ENCODE measurements at places on chromosomes 7 and 10.

DNA sequence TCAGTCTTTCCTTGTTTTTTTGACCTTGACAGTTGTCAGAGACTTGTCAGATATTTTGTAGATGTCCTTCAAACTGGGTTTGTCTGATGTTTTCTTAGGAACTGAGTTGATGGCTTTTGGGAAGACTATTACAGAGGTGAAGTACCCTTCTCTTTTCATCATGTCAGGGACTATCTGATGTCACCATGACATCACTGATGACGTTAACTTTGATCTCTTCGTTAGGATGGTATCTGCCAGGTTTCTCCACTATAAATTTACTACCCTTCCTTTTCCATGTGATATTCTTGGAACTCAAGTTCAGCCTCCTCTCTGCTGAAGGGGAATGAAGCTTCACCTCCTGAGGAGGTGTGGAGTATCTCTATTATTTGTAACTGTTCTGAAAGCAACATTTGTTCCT lies 78.5 kb downstream of the SUGCT start:
- DNase-seq, result no peak

DNA sequence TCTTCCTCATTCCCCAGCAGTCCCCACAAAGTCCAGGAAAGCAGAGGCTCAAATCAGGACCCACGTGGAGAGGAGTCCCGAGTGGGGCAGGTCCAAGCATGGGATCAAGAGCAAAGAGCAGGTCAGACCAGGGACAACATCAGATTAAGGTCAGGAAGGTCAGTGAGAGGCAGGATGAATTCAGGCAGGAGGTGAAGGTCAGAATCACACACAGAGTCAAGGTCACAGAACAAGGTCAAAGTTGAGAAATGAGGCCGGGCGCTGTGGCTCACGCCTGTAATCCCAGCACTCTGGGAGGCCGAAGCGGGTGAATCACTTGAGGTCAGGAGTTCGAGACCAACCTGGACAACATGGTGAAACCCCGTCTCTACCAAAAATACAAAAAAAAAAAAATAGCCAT lies 2.3 kb downstream of the MYL10 start:
- no peak for DNase-seq

GRCh38 chr7:50349399-50349798 lies 44.9 kb downstream of the IKZF1 start:
- DNase-seq, result no peak

DNA sequence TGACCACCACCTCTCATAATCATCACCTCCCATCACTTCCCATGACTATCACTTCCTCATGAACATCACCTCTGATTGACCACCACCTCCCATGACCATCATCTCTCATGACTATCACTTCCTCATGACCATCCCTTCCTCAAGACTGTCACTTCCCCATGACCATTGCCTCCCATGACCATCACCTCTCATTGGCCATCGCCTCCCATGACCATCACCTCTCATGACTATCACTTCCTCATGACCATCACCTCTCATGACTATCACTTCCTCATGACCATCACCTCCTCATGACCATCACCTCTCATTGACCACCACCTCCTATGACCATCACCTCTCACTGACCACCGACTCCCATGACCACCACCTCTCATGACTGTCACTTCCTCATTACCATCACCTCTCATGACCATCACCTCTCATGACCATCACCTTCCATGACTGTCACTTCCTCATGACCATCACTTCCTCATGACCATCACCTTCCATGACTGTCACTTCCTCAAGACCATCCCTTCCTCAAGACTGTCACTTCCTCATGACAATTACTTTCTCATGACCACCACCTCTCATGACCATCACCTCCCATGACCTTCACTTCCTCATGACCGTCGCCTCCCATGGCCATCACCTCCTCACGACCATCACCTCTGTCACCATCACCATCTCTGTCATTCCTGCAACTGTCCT lies 51.6 kb downstream of the PDGFA start:
- DNase-seq, result no peak

DNA sequence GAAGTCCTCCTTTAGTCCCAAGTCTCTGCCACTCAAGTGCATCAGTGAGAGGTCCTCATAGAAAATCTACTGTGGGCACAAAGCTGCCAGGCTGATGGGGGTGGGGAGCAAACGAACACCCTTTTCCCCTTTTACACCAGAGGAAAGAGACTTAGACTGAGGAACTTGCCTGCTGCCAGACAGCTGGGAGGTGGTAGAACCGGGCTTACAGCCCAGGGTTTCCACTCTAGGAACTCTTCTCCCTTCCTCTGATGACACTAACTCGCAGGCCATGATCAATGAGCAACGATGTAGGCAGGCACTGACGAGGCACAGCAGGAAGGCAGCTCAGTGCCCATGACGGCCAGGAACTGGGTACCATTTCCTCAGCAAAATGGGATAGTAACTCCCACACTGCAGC lies 11.0 kb upstream of the SH2D4B start:
- no peak for DNase-seq

DNA sequence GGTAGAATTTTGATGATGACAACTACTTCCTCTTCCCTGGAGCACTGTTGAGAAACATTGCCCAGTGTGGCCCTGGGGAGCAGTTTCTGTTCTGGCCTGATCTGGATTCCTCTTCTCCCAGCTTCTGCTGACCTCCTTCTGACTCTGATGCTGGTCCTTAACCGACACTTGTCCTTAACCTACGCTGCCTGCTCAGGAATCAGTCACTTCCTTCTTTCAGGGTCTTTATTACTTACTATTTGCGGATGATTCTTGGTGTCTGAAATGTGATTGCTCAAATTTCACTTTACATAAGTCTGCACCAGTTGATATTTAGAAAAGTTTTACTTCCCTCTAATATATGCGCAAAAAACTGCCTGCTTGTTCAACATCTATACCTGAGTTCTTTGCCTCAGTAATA lies 164.1 kb downstream of the PTEN start:
- DNase-seq, result no peak

DNA sequence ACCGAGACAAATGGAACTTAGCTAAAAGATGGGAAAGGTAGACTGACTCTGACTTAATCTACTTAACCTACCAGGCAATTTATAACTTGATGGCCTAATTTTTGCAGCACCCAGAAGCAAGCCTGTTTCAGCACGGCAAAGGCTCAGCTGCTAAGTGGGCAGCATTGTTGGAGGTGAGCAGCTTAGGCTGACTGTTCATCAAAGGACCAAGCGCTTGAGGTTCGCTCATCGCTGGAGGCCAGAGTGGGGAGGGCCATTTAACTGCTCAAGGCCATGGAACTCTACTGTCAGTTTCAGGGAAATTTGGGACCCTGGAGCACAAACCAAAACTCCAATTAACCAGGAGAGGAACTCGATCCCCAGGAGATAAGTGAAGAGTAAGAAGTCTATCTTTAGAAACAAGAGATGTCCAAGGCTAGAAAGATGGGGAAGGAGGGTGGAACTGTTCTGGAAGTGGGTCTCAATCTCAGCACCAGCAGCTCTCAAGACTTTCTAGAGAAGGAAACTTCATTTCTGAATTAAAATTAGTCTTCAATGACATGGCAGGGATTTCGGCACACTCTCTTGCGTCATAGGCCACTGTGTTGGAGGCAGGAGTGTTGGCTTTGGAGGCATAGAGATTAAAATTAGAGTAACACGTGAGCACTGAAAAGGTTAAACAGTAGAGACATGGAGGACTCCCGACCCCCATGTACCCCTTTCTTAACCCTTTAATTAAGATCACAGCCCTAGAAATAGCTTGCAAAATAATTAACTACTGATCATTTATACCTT lies 43.1 kb downstream of the EGFR start:
- DNase-seq, result no peak
